Epithelial cell of prostate (primary cell): ENCODE measurements at places on chromosomes 13 and 19.
A peak's percentile ranks its signal among the peaks of the same experiment; 100 is the strongest.

- DNase-seq: no peak
Observed at GRCh38 chr19:7654401-7654800, 14.4 kb upstream of the RETN start.

- DNase-seq: no peak
Observed at GRCh38 chr19:14116918-14117578, 514 bp downstream of the PRKACA start.

DNA sequence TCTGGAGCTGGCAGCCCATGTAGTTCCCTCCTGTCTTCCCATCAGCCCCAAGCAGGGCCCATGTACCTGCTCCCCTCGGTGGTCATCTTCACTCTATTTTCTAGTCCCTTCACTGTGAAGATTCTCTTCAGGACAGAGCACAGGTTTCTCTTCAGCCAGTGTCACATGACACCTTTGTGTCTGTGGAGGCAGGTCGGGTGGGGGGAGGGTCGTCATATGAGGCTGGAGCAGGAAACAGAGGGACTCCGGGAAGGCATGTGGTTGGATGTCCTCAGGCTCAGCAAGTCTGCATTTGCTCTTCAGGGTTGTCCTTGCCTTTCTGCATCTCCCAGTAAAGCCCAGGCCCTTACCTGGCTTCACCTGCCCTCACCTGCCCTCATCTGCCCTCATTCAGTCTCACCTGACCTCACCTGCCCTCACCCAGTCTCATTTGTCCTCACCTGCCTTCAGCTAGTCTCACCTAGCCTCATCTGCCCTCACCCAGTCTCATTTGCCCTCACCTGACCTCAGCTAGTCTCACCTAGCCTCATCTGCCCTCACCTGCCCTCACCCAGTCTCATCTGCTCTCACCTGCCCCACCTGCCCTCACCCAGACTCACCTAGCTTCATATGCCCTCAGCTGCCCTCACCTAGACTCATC lies 120.3 kb downstream of the ZDHHC20 start:
- no peak for DNase-seq

GRCh38 chr19:887072-887471 lies 5.9 kb downstream of the MED16 start:
- DNase-seq: no peak

GRCh38 chr13:103772576-103772975 lies 706.4 kb upstream of the SLC10A2 start:
- DNase-seq: no peak

GRCh38 chr19:52099497-52100138 lies 4.1 kb upstream of the ZNF841 start:
- peak; percentile 50 for DNase-seq

- DNase-seq: no peak
Observed at GRCh38 chr13:83677985-83678384, 204.3 kb downstream of the SLITRK1 start.

DNA sequence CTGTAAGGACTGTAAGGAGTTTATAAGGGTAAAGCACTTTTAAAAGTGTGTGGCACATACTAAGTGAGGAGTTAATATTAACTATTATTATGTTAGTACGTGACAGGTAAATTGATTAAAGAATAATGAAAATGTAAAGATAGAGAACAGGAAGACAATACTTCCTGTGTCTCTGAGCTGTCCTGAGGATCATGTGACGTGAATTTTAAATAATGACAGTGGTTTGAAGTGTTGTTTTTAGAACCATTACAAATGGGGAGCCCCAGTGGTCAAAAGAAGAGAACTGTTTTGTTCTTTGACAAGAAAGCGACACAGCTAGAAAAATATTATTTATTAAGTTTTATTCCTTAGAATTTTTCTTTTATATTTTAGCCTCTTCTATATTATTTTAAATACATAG lies 241.2 kb upstream of the STARD13 start:
- no peak for DNase-seq

GRCh38 chr13:114054830-114055439 lies 77.5 kb downstream of the RASA3 start:
- no peak for DNase-seq

DNA sequence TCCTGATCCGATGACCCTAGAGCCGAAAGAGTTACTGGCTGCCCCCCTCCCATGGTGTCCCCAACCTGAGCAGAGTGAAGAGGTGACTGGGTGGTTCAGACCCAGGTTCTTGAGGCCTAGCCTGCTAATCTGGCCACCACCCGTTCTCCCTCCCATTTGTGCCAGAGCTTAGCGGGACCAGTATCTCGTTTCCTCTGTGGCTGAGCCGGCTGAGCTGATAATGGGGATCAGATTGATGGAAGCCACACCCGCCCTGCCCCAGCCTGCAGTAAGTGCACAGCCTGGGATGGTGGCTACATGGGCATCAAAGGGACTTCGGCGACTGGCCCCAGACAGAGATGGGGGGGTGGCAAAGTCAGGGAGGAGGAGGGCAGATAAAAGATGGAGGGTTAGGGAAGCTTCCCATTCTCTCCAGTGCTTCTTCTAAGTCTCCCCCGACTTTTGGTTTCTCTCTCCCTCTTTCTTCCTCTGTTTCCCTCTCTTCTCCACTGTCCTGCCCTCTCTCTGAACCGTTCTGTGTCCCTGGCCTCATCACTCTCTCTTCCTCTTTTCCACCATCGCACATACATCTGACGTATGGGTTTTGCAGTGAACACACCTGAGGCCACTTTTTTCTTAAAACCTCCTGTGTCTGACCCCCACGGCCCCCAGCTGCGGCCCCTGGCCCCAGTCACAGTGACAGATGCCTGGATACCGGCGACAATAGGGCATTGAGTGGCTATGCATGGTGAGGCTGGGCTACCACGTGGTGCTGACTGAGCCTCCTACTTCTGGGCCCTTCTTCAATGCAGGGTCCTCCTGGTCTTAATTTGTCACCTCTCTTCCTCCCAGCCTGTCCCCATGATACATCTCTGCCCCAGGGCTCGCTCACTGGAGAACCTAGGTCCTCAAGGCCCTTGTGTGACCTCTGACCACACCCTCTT lies 2.4 kb downstream of the ELAVL3 start:
- no peak for DNase-seq

- peak; percentile 67 for DNase-seq
Observed at GRCh38 chr13:106376401-106377112, 158.9 kb downstream of the EFNB2 start.

GRCh38 chr19:46515879-46516350 lies 20.2 kb upstream of the PNMA8B start:
- no peak for DNase-seq
